ENCODE measurements at places on chromosomes 11 and 22.

- no peak for DNase-seq
Measured at GRCh38 chr11:59891781-59892181, 13.2 kb downstream of the OOSP3 start.

DNA sequence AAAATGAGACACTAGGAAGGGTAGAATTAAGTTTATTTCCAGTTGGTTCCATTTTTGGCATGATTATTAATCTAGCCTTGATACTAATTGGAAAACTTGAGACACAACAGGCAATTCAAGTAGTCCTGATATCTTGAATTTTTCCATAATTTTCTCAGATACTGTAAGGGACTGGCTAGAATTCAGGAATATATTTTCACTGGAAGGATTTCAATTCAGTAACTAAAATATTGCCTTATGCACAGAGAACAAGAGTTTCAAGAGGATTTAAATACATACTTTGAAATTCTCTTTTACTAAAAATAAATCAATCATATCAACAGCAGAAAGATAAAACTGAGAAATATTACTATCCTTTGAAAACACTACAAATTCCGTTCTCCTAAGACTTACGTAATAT lies 632.9 kb downstream of the LRRC4C start:
- DNase-seq, result no peak

- DNase-seq, result no peak
Measured at GRCh38 chr11:16216831-16217230, 139.5 kb downstream of the SOX6 start.

- no peak for DNase-seq
Measured at GRCh38 chr11:11493698-11494097, 128.1 kb downstream of the GALNT18 start.

DNA sequence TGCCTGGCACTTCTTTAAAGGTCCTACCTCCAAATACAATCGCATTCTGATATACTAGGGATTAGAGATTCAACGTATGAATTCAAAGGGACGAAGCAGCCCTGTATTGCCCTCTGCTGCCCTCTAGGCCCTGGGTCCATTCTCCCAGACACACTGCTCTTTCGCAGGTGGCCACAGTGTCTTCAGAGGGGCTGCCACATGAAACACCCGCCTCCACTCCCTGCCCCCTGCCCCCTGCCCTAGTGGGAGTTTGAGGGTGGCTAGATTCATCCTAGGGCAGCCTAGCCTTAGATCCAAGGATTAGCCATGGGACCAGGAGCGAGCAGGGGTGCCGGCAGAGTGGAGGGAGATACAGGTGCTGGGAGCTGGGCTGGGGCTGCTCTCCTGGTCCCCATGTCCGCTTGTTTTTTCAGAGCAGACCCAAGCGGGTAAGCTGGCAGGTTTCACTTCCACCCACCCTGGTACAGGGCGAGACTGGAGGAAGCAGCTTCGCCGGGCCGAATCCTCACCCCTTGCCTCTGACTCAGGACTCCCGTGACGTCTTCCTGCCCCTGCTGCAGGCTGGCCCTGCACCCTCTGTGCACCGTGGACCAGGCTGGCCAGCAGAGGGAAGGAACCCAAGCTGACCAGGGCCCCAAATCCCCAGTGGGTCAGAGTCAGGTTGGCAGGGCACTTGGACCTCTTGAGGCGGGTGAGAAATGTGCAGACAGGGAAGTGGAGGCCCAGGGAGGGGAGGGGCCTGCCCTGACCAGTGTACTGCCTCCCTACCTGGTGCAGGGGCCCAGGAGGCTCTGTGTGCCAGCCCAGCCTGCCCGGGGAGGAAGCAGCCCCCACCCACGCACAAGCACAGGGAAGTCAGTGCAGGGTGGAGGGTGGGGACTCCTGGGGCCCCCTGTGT lies 28.4 kb upstream of the HMOX1 start:
- DNase-seq, result no peak

DNA sequence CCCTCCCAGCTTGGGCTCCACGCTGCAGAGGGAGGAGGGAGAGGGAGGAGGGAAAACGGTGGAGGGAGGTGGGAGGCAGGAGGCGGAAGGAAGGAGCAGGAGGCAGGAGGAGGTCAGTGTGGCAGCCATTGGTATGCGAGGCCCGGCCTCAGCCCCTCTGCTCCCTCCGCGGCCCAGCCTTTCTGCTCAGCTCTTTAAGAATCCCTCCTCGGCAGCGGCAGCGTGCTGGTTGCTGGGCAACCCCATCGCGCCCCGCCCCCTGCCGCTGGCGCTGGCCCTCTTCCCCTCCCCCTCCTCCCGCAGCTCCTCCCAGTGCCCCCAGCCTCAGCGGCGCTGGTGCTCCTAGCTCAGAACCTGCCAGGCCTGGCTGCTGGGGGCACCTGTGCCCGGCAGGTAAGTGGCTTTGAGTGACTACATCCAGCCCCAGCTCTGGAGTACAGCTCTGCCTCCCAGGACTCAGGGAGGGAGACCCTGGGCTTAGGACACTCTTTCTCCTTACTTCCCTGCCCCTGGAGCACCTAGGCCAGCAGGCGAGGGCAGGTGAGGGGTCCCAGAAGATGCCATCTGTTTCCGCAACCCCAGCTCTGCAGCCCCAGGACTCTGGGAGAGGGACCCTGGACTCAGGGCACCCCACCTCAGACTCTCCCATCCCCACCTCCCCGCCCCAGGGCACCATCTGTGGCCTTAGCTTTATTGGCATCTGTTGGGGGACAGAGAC lies 7.2 kb upstream of the FLRT1 start:
- DNase-seq, result no peak

DNA sequence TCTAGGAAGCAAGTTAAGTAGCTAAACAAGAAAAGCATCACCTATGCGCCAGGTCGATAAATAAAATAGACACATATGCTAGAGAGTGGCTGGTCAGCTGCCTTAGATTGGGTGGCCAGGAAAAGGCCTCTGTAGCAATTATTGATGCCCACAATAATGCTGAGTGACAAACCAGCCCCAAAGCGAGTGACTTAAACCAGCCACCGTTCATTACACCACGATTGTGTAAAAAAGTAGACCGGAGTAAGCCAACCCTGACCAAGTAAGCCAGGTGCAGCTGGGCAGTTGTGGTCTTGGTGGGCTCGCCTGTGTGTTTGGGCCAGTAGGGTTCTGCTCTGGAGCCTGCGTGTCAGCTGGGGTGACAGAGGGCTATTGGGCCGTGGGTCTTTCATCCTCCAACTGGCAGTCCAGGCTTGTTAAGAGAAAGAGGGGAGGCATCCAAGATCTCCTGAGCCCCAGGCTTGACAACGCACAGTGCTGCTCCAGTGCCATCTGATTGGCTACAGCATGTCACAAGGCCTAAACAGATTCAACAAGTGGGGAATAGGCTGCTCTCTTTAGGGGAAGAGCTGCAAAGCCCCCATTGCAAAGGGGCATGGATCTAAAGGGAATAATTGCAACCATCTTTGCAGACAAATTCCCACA lies 100.4 kb upstream of the PARVA start:
- DNase-seq, result no peak

DNA sequence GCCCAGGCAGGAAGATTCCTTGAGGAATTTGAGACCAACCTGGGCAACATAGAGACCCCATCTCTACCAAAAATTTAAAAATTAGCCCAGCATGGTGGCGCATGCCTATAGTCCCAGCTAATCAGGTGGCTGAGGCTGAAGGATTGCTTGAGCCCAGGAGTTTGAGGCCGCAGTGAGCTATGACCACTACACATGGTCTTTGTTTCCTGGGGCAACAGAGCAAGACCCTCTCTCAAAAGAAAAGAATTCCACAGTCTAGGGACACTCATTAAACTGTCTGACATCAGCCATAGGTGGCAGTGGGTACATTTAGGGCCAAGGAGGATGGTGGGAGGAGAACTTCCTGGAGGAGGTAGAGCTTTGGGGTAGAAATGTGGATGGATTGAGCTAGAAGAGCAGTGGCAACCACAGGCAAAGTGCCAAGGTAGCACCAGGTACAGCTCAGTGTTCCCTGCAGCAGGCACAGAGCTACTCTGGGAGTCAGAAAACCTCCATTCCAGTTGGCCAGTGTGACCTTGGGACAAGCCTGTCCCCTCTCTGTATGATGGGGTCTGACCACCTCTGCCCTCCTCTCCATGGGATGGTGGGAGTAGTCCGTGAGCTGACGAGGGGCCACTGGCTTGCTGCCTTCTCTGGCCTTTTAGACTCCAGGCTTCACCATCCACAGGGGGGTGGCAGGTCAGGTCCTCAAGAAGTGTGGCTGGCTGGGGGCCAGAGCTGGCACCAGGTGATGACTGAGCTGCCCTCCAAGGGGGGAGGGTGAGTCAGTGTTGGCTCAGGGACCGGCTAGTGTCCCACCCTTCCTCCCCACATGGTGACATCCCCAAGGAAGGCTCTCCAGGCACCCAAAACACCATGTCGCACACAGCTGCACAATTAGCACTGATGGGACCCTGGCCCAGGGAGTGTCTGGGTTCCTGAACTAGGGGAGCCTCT lies 3.7 kb upstream of the CLCF1 start:
- no peak for DNase-seq

DNA sequence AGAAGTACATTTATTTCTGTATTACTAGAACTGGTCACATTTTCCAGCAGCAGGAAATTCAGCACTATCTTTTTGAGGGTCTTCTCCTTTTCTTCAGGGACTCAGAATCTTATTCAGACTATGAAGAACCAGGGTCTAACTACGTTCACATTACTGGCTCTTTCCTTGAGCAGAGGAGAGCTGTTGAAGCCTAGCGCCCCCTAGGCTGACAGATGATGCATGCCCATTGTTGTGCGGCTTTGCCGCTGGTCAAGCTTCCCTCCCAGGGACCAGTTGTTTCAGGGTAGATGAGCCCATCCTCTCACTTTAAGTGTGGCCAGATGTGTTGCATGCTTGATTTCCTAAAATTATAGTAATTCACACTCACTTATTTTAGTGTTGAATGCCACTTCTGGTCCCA lies 168.2 kb upstream of the PDGFD start:
- no peak for DNase-seq

GRCh38 chr22:46175631-46176030 lies 25.3 kb downstream of the PPARA start:
- no peak for DNase-seq

All from GM12892 (cell line).